Dermis microvascular lymphatic vessel endothelial cell (primary cell): ENCODE measurements at places on chromosomes 4 and X. TPM values are rescaled to one million over a fixed set of nuclear protein-coding genes. Genes with fewer than 3 reads are reported as not detected.

- DNase-seq, result no peak
Observed at GRCh38 chrX:94961730-94962129, 1287.7 kb downstream of the FAM133A start.

DNA sequence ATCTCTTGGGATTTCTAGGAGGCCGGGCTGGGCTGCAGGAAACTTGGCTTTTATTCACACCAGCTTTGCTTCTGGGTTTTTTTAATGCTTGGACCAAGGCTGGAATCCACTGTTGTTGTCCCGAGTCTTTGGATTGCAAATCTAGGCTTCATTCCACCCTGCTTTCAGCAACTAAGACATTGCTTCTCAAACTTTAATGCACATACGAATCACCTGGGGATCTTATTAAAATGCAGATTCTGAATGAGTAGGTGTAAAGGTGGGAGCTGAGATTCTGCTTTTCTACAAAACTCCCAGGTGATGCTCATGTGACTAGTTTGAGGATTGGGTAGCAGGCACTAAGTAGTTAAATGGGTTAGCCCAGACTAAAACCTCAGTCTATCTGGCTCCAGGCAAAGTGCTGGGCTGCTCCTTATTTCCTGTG, 39.2 kb upstream of the GPC4 start:
- DNase-seq, result no peak

- DNase-seq, result no peak
Observed at GRCh38 chrX:114095789-114096188, 488.1 kb upstream of the HTR2C start.

DNA sequence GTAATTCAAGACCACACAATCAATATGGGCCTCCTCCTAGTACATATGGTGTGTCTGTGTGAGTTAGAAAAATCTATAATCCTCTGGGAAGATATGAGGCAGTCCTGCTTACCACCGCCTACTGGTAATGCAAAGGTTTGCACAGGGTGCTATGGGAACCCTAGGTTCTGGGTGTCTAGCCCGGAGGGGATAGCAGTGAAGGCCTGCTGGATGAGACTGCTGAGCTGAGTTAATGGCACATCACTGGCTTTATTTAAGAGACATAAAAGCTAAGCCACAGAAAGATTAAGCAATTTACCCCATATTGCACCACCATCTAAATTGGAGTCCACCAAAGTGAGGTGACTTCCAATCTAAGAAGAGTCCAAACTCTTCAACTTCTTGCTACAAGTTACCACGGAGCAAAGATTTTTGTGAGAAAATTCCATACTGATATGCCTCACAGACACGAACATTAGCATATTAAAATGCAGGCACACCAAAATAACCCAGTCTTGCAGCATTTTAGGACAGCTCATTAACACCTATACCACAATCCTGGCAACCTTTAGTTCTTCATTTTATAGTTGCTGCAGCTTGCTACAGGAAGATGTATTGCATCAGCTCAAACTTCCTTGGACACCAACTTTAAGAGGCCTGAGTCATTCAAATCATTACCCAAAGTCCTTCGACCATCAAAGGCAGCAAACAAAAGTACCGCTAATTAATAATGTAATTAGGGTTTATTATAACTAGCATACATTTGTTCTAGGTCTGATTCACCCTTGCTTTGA, 13.7 kb downstream of the DGKK start:
- DNase-seq, result no peak

GRCh38 chr4:106618956-106619355, 250.4 kb upstream of the GIMD1 start:
- DNase-seq, result no peak

- DNase-seq, result no peak
Observed at GRCh38 chr4:56818797-56819196, 2.7 kb downstream of the SPINK2 start.

- no peak for DNase-seq
Observed at GRCh38 chrX:13732246-13733067, 2.0 kb downstream of the TRAPPC2 start.

DNA sequence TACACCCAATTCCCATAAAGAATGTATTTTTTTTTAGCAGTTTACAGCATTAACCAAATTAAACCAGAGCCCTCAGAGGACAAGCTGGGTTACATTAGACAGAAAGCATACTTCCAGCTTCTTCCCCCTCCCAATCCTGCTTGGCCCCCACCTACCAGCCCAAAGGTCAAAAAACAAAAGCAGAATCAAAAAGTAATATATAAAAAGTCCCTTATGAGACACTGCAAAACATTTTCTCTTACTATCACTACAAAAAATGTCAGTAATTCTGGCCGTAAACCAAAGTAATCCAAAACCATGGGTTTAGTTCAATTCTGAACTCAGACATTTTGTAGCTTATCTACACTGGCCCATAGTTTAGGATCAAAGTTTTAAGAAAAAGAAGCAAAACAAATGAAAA, 38.0 kb downstream of the APBB2 start:
- no peak for DNase-seq

DNA sequence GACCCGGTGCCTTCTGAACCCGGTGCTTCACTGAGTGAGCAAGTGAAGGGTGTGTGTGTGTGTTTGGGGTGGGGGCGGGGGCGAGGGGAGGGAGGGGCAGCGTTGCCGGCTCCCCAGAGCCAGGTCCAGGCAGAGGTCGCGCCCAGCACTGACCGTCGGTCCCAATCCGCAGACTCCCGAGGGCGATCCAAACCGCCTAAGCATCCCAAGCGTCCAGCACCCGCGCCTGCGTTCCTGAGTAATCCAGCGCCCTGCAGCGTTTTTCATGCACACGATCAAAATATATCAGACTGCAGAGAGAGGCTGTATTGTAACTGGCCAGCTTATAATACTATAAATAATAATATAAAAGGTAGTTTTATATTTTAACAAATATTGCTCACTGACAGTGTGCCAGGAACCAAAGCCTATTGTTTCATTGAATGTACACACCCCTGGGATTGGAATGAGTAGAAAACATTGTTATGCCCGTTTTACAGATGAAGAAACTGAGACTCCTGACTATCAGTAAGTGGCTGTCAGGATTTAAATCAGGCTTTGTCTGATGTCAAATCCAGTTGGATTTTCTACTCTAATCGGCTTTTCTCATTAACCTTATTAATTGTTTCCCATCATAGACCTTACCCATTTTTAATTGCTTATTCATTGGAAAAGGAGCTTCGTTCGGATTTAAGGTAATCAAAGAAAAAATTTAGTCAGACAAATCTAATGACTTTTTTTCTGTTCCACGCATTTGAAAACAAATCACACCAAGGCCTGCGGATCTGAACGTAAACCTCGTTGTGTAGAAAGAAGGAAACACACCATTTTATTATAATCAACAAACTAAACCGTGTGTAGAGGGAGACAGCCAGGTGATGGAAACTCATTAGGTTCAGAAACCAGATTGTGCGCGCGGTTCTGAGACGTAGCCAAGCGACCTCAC, 4.0 kb upstream of the NKX3-2 start:
- no peak for DNase-seq

Gene STPG2
- total RNA-seq, result 0.13 TPM in 1 of 2 replicates, not detected in the other
